ENCODE measurements at places on chromosomes 5 and 9. TPM values are rescaled to one million over a fixed set of nuclear protein-coding genes. Genes with fewer than 3 reads are reported as not detected.

GRCh38 chr5:33170411-33170810, 270.4 kb upstream of the TARS1 start:
- DNase-seq: no peak

DCTN4 gene
- total RNA-seq: 48.0 TPM

DNA sequence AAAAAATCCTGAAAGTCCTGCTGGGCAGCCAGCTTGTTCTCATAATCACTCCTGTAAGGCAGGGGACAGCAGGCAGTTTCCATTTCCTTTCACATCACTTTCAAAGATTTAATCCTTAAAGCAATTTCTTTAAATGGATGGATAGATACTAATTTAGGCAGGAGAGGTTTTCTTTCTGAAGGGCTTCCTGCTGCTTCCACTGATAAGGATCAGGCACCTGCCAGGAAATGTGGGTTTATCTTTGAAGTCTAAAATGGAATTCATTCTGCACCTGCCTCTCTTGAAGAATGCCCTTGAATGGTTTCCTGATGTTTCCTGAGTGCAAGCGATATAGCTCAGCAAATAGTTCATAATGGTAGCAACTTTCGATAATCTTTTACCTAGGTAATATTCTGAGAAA, 64.5 kb downstream of the STARD4 start:
- no peak for DNase-seq

DNA sequence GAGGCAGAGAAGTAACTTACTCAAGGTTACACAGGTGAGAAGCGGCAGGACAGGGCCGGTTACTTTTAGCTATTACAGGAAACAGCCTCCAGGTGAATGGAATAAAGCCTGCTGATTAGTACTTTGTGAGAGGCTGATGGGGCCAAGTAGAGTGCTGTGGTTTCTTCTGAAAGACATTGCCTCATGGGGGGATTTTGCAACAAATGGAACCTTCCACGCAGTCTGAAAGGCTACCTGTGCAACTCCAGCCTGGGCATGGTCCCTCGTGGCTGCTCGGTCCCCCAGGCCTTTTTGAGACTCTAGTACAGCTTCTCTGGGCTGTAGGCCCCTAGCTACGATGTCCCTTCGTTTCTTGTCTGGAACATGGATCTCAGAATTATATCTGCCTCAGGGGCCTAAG, 2.0 kb downstream of the TMEM268 start:
- DNase-seq: no peak

- DNase-seq: no peak
Observed at GRCh38 chr5:132389051-132389331, 19.5 kb downstream of the SLC22A5 start.

DNA sequence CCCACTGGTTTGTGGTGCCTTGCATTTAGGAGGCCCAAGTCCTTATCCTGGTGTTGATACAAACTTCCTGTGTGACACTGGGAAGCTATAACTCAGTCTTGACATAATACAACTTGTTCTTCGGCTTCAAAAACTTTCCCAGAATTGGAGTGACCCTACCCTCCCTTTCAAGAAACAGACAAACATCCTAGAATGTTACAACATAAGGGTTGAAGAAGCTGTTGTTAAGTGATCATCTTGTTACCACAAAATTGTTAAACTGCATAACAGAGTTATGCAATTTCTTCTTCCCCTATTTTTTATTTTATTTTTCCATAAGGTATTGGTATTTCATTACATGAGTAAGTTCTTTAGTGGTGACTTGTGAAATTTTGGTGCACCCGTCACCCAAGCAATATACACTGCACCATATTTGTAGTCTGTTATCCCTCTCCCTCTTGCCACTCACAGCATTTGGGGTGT, 21.3 kb downstream of the TLR4 start:
- no peak for DNase-seq

LPAR1 gene
- 0.17 TPM for total RNA-seq

GPX3 gene
- 22.8 TPM for total RNA-seq

DNA sequence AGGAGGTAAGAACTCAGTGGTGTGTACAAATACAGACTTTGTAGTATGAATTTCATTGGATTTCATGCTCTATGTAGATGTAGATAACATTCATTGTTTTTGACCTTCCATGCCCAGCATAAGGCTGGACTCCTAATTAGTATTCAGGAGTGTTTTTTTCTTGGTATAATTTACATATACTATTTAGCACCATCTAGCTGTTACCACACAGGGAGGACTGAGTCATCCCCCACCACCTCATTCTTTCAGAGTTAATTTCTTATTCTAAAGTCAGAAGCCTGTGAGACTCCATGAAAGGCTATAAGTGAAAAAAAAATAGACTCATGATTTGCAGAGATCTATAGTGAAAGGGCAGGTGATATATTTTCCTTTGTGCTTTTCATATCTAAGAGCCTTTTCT, 555.0 kb downstream of the PRR16 start:
- DNase-seq: no peak

- no peak for DNase-seq
Observed at GRCh38 chr9:129434187-129434586, 186.7 kb downstream of the C9orf50 start.

- no peak for DNase-seq
Observed at GRCh38 chr9:129242971-129243561, 65.0 kb upstream of the IER5L start.

- no peak for DNase-seq
Observed at GRCh38 chr5:40112875-40113274, 566.8 kb upstream of the PTGER4 start.

GRCh38 chr5:10735569-10736276, 25.3 kb downstream of the DAP start:
- DNase-seq: no peak

MEGF10 gene
- total RNA-seq: 0.37 TPM

DNA sequence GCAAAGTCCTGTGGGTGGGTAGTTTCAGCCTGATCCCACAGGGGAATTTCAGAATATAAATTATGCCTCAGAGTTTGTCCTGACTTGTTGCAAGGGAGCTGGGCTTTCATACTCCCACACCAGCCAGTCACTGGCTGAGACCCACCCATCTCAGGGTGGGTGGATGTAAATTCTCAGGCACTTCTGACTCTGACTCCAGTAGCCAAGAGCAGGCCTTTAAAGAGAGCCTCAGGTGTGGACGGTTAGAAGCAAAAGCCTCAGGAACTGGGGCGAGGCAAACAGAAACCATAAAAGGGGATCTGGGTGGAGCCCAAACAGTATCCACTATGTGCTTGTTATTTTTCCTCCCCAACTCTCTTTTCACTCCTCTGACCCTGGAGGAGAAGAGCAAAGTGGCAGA, 28.6 kb upstream of the FBXW11 start:
- no peak for DNase-seq

SHOC1 gene
- total RNA-seq: not detected

PAEP gene
- total RNA-seq: not detected
